PC-9 (cell line): ENCODE measurements at places on chromosomes 7 and 10. TPM values are rescaled to one million over a fixed set of nuclear protein-coding genes. Genes with fewer than 3 reads are reported as not detected.

STARD3NL gene
- 30.2 and 41.4 TPM in 2 replicates for total RNA-seq

PAPOLB gene
- not detected in 2 replicates for total RNA-seq

ELOVL3 gene
- total RNA-seq, result 0.61 and 0.88 TPM in 2 replicates

DNA sequence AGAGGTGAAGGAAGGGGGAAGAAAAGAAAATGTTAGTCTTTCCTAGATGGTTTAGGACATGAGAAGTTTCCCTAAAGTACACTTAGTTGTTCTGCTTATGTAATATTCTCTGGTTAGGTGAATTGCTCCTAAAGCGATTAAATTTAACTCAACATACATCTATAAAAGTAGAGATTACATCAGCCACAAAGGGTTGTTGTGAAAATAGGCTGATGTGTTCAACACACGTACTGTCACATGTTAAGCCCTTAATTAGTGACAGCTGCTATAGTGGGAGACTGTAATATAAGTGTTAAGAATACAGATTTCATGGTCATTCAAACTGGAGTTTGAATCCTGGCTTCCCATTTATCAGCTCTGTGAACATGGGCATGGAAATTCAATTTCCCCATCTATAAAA, 12.8 kb downstream of the HECTD2 start:
- no peak for DNase-seq

GRCh38 chr10:96632974-96633710, 46.3 kb upstream of the TM9SF3 start:
- peak; percentile 87 for DNase-seq

GRCh38 chr7:103123529-103123928, 25.4 kb downstream of the NAPEPLD start:
- no peak for DNase-seq

DNA sequence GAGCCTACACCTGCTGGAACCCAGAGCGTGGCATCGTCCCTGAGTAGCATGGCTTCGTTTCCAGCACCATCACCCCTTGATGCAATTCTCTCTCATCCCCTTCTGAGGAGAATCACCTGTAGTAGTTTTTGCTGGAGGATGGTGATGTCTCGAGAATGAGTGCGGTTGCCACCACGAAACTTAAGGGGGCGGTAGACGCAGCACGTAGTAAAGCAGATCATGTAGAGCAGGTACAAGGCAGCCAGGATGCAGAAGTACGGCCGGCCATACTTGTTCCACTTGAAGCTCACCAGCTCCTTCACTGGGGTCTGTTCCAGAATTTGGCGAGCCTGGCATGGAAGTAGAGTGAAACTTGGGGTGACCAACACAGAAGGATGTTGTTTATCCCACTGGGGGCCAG, 8.1 kb downstream of the TRPV5 start:
- DNase-seq, result no peak

- no peak for DNase-seq
Observed at GRCh38 chr7:132872034-132872433, 209.9 kb downstream of the CHCHD3 start.
